ENCODE measurements at places on chromosomes 3 and 15.

DNA sequence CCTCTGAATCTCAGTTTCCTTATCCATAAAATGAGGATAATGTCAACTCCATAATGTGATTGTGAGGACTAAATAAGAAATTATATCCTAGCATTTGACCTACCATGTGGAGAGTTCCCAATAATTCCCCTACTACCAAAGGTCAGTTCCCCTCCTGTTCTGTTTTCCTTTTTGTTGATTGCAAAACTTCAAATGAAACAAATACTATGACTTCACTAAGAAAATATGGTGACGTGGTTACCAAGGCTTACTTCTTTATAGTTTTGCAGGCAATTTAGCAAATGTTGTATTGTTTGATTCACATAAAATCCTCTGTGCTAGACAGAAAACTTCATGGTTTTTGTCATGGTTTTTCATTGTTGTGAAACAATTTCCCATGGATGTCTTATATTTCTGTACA is 153.8 kb upstream of the RORA start:
- DNase-seq = no peak

DNA sequence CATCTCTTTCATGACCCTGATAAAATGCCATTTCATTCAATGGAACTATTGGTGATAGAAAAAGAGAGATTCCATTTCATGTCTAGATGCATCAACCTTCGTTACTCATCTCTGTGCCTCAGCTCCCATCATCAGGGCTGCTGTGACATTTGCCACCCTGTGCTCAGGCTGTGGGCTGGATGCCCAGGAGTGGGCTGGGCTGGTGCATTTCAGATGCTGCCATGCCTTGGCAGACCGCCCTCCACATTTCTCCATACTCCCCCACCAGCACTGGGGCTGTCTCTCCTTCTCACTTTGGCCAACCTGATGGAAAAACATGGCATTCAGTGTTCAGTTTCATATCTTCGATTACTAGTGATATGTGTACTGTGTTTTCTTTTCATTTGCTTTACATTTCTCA is 59.1 kb downstream of the DNASE1L3 start:
- no peak for DNase-seq

GRCh38 chr15:57236561-57237300 is 139.6 kb upstream of the CGNL1 start:
- DNase-seq = no peak

GRCh38 chr3:13594991-13595421 is 46.1 kb downstream of the FBLN2 start:
- no peak for DNase-seq

- DNase-seq = no peak
Observed at GRCh38 chr3:144923046-144923775, 951.6 kb downstream of the DIPK2A start.

DNA sequence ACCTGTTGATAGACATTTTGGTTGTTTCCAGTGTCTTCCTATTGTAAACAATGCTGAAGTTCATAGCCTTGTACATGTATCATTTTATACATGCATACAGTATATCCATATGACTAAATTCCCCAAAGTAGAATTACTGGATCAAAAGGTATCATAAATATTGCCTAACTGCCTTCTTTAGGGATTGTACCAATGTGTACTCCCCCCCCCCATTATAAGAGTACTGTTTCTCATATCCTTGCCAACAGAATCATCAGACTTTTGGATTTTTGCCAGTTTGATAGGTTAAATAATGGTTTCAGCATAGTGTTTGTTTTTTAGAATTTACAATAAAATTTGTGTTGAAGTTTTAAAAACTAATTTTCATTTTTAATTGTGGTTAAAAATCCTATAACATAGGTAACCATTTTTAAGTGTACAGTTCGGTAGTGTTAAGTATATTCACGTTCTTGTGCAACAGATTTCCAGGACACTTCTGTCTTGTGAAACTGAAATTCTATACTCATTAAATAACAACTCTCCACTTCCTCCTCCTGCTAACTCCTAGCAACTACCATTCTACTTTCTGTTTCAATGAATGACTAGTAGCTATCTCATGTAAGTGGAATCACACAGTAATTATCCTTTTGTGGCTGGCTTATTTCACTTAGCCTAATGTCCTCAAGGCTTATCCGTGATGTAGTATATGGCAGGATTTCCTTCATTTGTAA is 30.8 kb upstream of the MAP3K13 start:
- DNase-seq = no peak

DNA sequence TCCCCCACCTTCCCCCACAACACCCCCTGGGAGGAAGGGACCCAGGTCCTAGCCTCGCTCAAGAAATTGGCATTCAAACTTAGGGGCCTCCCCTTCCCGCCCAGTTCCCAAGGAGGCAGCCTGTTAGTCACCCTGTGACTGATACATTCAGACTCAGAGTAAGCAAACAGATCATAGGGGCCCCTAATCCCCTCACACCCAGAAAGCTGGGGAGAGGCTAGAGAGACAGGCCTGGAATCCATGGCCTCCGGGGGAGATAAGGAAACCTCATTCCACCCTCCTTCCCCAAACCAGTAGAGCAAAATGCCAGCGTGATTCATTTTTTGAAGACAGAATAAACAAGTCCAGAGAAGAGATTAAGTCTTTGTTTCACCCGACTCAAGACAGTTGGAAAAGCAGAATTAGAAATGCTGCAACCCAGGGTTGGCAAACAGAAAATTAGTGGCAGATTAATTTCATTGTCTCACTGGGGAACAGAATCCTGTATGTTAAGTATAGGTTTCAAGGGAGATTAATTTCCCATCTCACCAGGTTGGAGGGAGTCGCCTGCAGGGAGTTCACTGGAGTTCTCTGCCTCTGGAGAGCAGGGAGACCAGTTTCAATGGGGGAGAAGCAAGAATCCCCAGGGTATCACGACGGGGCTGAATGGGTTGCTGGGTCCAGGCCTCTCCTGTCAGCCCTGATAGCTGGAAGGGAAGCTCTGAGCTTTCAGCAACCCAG is 268.3 kb downstream of the UACA start:
- DNase-seq = no peak

DNA sequence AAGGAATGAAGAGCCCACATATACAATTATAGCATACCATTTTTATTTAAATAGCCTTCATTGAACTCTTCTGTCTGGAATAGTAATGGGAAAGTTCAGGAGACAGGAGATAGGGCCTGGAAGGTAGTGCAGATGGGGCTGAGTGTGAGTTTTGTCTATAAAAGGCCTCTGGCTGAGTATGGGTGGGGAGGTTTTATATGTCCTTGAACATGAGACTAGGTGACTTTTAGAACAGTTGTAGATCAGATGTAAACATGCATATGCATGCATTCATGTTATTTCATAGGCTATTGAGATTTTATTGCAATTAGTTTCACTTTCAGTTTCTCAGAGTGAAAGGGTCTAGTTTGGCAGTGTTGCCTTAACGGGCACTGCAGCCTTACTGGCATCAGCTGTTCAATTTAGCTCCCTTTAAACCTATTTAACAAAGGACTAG is 27.1 kb downstream of the CGGBP1 start:
- DNase-seq = no peak

GRCh38 chr15:90851940-90852339 is 16.4 kb upstream of the FURIN start:
- no peak for DNase-seq

- no peak for DNase-seq
Observed at GRCh38 chr15:90790561-90790960, 73.4 kb downstream of the BLM start.

DNA sequence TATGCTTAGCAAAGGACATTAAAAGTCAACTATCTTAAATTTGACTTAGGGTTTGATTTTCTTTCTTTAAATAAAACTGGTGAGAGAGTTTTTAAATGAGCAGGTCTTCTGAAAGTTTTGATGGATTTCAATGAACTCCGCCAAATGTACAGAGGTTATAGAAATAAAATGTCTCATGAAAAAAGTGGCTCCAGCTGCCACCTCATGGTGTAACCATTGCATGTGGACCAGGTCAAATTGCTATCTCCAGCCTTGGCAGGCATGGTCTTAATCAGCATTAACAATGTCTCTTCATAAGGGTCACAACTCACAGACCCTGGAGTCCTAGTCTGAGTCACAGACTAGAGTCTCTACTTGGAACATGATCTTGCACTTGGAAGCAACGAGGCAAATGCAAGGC is 182.3 kb downstream of the ADAMTS17 start:
- DNase-seq = no peak

DNA sequence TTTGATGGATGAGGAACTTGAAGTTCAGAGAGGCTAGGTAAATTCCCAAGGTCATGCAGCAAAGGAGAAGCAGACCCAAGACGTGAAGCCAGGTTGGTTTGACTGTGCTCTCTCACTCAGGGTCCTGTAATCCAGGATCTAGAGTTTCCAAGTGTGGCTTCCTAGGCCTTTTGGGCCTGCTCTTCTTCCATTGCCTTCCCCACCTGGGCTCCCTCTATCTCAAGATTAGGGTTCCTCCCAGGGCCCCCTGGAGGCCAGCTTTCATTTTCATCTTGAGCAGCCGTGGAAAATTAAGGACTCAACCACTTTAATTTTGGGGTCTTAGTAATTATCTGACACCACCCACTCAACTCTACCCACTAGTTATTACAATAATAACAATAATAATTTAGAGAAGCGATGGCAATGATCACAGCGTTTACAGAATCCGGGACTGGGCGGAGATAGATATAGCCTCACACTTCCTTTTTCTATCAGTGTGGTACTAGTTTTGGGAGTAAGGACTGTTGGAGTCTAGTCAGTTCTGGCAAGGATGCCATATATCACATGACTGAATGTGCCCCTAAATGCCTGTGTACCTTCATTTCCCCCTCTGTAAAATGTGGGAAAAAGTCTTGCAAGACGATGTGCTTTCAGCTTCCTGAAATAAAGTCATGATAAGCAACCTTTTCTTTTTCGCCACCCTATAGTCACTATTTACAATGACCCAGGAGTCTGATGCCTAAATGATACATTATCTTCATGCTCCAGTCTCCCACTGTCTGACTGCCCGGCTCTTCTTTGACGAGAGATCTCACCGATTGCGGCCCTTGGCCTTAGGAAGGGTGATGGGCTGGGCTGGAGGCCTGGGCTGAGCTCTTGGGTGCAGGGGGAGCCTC is 30.2 kb upstream of the MAGEF1 start:
- no peak for DNase-seq
